NCI-H2029 treated with DMSO at 0.1 percent for 48 hours (cell line): ENCODE measurements at places on chromosomes 6 and 20.

DNA sequence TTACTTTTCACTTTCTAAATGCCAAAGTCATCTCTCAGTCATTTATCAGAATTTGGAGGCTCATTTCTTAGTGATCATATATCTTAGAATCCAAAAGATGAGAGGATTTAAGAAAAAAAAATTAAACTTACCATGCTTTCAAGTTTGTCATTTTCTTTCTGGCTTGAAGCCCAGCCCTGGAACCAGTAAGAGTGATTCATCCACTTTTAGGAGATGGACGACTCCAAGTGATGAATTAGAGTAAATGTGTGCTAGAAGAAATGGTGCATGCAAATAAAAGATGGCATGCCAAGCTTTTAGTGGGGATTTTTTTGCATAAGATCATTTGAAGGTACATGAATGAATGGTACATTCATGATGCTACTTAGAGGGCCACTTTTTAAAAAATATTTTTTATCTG lies 20.1 kb downstream of the PLCB1 start:
- DNase-seq: no peak

DNA sequence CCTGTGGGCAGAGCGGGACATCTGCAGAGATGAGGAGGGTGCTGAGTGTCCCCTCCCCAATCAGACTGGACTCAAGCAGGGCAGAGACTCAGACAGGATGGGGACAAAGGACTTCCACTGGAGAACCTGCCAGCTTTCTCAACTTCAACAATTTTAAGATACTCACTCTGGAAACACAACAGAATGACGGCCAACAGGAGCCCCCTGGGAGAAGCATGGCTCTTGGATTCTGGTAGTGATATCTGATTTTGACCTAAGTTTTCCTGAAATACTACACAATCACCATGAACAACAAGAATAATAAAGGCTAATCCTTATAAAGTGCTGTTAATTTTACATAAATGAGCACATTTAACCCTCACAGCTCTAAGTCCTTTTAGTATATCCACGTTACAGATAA lies 83.5 kb upstream of the PLEKHG1 start:
- DNase-seq: no peak

DNA sequence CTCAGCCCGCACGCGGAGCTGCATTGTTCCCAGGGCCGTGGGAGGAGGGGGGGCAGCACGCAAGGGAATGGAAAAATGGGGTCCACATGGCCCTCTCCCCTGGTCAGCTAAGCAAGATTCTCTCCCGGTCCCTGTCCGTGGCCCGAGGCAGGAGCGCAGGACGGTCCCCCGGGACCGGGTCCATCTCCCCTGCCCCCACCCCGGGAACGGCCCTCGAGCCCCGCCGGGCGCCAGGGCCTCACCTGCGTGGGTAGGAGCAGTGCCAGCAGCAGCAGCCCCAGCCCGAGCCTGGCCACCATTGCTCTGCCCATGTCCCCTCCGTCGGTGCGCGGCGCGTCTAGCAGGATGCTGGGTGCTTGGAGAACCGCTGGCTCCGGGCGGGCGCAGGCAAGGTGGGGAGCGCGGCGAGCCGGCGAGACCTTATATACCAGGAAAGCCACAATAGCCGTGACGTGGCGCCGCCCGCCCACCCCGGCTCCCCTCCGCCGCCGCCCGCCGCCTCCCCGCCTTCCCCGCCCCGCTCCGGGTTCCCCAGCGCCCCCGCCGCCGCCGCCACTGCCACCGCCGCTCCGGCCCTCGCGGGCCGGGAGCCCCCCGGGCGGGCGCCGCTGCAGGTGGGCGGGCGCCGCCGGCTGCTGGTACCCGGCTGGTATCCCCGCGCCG lies at the start of gene CD24:
Gene CD24 (minus strand): TSS at position 394 of the 663 bp plus-strand sequence. CDS start 83 bp downstream, at position 311.
- DNase-seq: no peak

GRCh38 chr6:129642322-129642721 lies 67.7 kb downstream of the ARHGAP18 start:
- DNase-seq: no peak

- no peak for DNase-seq
Observed at GRCh38 chr6:119974430-119975159, 625.0 kb upstream of the MAN1A1 start.

DNA sequence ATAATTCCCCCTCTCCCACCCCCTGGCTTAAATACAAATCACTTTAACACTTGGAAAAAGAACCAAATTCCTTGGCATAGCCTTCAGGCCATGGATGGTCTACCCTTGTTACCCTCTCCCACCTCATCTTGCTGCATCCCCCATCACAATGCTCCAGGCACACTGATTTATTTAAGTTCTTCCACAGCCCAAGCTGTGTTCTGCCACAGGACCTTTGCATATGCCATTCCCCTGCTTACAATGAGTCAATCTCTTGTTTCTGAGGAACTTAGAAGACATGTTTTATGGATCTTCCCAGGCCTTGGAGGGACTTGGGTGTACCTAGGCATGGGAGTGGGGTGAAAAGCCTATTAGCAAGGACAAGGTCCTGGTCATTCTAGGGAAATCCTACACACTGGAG lies 6.2 kb upstream of the MAFB start:
- no peak for DNase-seq

DNA sequence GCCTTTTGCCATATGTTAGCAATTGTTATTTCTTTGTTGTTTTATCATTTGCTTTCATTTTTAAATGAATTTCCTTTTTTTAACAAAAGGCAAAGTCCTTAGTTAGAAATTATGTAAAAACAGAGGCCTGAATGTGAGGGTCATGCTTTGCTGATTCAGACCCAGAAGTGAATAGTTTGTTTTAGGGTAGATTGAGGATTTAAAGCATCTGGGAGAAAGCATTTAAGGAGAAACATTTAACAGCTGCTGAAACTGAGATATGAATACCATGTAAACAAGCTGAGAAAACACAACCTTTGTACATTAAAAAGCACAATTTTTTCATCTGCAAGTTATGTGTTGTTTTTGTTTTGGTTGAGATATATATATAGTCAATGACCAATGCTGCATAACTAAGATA lies 8.0 kb downstream of the HTR1B start:
- DNase-seq: no peak

DNA sequence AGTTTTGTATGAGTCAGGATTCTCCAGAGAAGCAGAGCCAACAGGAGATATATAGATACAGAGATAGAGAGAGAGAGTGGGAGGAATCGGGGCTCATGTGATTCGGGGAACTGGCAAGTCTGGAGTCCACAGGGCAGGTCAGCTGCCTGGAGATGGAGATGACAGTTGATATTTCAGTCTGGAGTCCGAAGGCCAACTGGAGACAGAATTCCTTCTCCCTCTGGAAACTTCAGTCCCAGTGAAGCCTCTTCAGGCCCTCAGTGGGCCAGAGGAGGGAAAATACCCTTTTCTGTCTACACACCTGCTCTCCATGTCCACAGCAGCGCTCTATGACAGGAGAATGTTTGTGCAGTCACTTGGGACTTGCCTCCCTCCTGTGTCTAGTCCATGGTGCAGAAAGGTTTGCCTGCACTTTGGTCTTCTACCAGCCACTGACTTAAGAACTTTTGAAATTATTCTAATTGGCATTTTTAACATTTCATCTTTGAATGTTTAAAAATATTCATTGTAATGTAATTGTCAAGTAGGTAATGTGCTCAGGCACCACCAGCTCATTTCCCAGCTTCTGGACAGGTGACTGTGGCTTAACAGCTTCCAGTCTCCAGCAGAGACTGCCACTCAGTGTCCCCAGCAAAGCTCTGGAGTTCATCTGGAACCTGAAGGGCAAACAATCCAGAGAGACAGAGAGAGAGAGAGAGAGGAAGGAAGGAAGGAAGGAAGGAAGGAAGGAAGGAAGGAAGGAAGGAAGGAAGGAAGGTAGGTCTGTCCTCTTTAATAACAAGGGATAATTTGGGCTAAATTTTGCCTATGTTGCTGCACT lies 43.8 kb upstream of the AFDN start:
- no peak for DNase-seq

DNA sequence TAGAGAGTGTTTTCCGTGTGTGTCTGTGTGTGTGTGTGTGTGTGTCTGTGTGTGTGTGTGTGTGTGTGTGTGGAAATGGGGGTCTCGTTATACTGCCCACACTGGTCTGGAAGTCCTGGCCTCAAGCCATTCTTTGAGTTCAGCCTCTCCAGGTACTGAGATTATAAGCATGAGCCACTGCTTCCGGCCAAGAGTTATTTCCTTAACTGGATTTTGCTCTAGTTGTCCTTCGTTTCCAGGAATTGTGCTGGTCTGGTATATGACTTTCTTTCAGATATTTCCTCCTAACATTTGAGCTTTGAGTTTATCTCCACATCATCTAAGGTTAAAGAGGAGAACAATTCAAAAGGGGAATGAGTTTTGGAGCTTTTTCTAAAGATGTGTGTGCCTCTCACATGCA lies 124.8 kb downstream of the SH3BGRL2 start:
- no peak for DNase-seq

DNA sequence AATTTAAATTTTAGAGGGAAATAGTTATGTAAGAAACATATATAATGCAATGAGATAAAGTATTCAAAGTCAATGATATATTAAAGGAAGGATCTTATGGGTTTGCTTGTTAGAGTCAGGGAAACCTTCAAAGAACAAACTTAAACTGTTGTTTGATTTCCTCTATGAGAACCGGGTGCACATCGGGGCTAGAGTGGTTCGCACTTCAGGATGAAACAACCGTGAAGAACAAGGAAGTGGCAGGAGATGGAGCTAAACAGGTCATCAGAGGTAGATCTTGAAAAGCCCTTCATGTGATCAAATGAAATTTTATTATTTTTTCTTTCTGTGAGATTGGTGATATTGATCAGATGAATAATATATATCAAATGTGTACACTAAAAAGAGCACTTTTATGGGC lies 951.9 kb upstream of the FLRT3 start:
- DNase-seq: peak; percentile 65

DNA sequence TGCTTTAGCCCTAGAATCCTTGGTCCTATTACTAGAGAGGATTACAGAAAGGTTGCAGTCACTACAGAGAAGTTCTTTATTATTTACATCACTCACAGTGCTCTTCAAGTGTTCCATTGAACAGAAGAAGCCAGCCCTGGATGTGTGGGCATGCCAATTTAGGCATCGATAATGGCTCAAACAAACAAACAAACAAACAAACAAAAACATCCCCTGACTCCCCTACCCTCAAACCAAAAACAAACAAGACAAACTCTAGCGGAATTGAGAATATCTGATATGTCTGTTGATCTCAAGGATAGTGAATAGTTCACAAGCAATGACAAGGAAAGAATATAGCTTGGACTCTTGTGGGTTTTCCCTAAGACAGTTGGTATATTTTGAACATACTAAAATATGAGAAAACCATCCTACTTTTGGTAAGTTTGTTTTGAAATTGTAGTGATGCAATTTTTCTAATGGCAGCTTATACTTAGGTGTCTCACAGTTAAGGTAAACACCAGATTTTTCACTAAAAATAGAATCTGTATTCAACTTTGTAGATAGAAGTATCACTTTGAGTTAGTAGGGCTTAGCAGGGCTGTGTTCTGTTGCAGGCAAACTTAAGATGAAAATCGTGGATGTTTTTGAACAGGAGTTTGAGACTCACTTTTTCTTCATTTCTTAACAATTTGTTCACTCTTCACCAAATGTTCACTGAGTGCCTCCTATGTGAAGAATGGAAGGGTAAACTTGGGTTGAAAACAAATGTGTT lies 92.8 kb upstream of the FAM184A start:
- DNase-seq: no peak

DNA sequence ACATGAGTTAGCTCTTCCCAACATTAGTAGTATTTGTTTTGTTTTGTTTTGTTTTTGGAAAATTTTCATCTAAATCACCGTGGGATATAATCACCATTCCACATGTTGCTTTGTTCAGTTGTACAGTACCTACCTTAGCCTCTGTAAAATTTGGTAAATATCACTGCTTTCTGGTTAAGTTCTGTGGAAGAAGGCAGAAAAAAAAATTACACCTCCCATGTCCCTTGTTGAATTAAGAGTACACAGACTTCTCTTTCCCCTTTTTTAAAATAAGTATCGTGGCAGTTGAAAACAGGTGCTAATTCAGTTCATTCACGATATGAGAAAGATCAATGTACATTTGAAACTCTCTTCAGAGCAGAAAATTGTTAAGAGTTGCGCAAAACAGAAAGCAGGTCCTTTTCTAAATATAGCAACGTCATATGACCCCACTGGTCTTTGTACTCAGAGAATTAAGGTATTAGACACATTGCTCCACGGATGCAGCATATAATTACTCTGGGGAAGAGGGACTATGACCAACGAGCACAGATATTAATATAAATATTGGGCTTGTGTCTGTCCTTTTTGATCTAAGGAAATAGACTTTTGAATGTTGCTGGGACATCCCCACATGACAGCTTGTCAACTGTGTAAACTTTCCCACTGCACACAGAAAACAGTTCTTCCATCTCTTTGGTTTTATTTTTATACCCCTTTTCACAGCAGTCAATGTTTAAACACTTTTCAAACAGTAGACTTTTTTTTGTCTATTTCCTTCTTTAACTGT lies 58.6 kb upstream of the ZNF217 start:
- no peak for DNase-seq

DNA sequence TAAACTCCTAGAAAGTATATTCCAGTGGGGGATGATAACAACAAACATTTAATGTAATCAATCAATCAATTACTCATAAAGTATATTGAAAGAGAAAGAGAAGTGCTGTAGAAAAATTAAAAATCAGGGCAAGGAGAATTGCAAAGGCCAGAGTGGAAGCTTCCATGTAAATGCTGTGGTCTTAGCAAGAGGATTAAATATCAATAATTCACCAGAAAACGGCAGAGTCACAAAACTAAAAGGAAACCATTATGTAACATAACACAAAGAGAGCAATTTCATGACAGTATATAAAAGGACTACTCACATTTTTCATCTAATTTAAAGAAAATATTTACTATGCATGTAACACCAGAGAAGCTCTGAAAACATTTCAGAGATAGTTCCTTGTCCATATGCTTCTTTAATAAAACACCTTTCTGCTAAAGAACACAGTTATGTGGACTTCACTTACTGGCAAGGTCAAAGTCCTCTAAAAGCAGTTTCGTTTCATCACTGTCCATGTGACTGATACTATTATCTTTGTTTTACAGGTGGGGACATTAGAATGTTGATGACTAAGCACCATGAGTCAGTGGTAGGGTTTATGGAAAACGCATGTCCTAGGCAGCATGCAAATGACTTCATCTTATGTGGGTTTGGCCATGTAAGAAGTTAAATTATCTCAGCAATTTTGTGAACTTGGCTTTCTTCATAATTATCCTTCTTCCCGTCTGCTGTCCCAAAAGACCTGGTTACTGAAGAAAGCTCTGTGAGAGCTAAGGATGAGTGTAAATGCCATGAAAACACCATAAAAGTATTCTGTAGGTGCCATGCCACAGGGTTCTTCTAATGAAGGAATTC lies 185.8 kb upstream of the TENT5A start:
- no peak for DNase-seq

DNA sequence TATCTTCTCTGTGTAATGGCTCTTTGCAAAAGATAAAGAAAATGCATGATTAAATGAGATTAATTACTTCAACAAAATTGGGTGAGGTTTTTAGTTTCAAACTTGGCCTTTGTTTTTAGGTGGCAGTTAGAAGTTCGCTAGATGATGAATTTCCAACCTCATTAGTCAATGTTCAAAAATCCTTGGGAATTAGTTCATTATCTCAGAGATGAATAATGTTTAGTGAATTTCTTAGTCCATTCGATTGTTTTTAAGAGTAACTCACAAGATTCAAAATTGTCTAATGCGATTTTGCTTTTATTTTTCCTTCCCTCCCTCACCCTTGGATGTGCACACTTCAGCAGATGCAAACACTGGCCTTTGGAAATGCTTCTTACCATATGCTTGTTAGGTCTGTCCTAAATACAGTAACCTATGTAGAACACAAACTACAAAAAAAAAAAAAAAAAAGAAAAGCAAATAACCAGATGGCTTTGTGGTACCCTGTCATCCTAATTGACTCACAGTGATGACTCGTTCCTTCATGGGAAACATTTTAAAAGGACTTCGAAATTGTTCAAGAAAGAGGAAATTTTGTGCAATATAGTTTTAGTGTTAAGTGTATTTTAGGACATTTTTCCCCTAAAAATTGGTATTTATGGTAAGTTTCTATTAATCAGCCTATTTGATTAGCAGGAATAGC lies 66.7 kb downstream of the FAM229B start:
- no peak for DNase-seq
